ENCODE measurements at places on chromosomes 4 and X. TPM values are rescaled to one million over a fixed set of nuclear protein-coding genes. Genes with fewer than 3 reads are reported as not detected.

Gene PCDH18
- total RNA-seq: 33.4 TPM

Gene HTR2C
- total RNA-seq: not detected

Gene STBD1
- total RNA-seq: 4.5 TPM

Gene SLC2A9
- total RNA-seq: 4.0 TPM

Gene FAM241A
- 0.47 TPM for total RNA-seq

Gene MORF4L2
- total RNA-seq: 668 TPM

Gene ZNF630
- 1.5 TPM for total RNA-seq

Gene TCEAL9
- total RNA-seq: 72.9 TPM

Gene F9
- not detected for total RNA-seq

Gene TRIM75
- not detected for total RNA-seq

Gene SGMS2
- total RNA-seq: 83.4 TPM

Gene GAB3
- total RNA-seq: 1.3 TPM

Gene HGFAC
- total RNA-seq: not detected

Gene POLN
- total RNA-seq: 2.4 TPM

Gene PCYT1B
- total RNA-seq: under 0.01 TPM

Gene CFP
- 0.15 TPM for total RNA-seq

All from smooth muscle cell of the coronary artery (primary cell).